ENCODE measurements at places on chromosomes 5 and 9.
A peak's percentile ranks its signal among the peaks of the same experiment; 100 is the strongest.

GRCh38 chr9:120284821-120285220 is 295.1 kb downstream of the CDK5RAP2 start:
- DNase-seq = peak; percentile 18

GRCh38 chr9:3746296-3747275 is 220.8 kb upstream of the RFX3 start:
- no peak for DNase-seq

- no peak for DNase-seq
Observed at GRCh38 chr9:116141864-116142561, 11.6 kb upstream of the PAPPA start.

DNA sequence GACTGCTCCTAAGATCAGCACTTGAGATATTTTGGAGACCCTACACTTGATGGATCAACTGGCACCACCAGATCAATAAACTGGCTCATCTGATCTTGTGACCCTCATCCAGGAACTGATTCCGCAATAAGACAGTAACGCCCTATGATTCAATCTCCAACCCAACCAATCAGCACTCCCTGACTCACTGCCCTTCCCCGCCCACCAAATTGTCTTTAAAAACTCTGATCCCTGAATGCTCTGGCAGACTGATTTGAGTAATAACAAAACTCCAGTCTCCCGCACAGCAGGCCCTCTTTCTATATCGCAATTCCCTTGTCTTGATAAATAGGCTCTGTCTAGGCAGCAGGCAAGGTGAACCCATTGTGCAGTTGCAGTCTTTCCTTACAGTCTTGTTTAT is 677.0 kb downstream of the LRRC70 start:
- no peak for DNase-seq

GRCh38 chr9:82612942-82613341 is 450.0 kb downstream of the RASEF start:
- no peak for DNase-seq

- DNase-seq = no peak
Observed at GRCh38 chr5:132457371-132458225, 33.0 kb downstream of the IRF1 start.

- no peak for DNase-seq
Observed at GRCh38 chr9:76984486-76984885, 35.0 kb upstream of the FOXB2 start.

DNA sequence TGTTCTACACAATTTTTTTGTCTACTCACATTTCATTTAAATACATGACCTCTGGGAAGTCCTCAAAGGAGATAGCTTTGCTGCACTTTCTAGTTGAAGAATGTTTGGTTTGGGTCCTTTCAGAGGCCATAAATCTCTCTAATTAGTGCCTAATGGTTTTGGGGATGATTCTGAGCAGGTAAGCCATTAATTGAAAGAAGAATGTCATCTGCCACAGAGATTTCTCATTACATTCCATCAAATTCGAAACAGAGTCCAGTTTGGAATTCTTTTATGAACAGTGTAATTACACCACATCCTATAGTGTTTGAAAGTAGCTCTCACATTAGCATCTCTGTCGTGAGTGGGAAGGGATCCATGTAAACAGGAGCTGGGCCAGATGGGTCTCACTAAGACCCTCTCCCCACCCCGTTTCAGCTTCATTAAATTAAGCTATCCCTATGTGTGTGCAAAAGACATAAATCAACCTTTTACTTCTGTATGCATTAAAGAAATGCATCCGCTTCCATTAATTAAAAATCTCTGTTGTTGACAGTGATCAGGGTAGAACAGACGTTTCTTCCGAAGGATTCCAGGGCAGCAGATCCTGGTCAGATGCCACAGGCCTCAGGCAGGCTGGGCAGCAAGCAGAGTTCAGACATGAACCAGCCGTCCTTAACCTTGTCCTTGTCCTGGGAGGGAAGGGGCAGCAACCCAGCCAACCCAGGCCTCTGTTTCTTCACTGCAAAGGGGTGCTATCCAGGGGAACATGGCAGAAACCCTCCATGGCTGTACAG is 99.8 kb upstream of the MAP1B start:
- DNase-seq = no peak

DNA sequence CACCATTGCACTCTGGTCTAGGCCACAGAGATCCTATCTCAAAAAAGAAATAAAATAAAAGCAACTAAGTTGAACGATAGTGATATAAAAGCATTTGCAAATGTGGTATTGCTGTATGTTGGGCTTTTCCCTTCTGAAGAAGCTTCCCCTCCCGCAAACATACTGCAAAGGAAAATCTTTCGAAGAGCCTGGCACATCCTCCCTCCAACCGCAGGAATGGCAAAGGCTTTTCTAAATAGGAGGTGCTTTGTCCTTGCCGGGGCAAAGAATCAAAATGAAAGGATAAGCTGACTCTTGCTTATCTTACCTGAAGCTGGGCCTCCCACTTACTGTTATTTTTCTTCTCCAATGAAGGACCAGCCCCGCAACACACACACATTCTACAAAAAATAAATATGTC is 45.8 kb downstream of the SERINC5 start:
- DNase-seq = no peak

GRCh38 chr5:142428036-142428772 is 103.4 kb upstream of the SPRY4 start:
- DNase-seq = no peak

GRCh38 chr5:9877488-9877887 is 247.3 kb upstream of the TAS2R1 start:
- no peak for DNase-seq

DNA sequence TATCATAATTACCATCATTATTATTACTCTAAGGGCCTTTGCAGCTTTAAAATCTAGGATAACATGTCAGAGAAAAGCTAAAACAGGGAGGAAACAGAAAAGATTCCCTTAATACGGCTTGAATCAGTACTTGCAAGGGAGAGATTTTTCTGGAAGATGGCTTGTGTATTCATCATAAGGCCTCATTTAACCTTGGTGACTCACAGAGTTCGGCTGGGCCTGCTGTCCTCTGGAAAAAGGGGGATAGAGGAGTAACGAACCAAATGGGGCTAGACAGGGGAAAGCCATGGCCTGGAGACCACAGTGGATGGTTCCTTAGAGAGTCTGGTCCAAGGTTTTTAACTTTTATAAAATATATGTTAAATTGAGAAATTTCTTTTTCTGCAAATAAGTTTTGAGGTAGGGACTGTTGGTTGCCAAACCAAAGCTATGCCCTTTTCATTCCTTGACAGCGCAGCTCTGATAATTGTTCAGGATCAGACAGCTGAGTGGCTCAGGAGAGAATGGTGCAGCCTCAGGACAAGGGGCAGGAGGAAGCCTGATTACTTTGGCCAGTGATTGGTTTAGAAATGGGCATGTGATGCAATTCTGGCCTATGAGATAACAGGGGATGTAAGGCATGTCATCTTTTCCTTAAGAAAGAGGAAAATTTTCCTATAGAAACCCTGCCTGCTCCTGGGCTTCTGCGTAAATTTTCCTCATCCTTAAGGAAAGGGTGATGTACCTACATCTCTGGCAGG is 25.6 kb upstream of the GSN start:
- no peak for DNase-seq

DNA sequence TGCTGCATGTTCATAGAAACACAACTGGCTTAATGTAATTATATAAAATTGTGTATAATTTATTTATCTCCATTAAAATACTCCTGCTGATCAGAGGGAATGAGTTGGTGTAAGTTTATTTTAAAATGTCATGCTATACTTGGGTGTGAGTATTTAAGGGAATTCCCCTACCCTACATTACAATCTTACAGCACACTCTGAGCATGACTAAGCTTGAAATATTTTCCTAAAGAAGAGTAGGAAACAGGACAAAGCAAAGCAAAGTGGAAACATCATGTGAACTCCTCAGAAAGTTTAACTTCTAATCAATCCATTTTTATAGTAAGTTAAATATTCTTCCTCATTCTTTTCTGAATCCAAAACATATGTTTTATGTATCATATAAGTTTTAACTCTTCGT is 1271.3 kb downstream of the EFNA5 start:
- no peak for DNase-seq

GRCh38 chr5:173550641-173551040 is 65.8 kb downstream of the BOD1 start:
- no peak for DNase-seq

GRCh38 chr5:19104948-19105347 is 883.1 kb downstream of the CDH18 start:
- DNase-seq = no peak

Data from NCI-H1417 (cell line).